Stimulated activated memory B cell treated with anti-CD40 and anti-IgM and Interleukin-4, amounts not matched to agents 10 μg/mL and 1 μg/mL and 100 μg/mL, for 72 hours (primary cell): ENCODE measurements at places on chromosomes 6 and 20.

DNA sequence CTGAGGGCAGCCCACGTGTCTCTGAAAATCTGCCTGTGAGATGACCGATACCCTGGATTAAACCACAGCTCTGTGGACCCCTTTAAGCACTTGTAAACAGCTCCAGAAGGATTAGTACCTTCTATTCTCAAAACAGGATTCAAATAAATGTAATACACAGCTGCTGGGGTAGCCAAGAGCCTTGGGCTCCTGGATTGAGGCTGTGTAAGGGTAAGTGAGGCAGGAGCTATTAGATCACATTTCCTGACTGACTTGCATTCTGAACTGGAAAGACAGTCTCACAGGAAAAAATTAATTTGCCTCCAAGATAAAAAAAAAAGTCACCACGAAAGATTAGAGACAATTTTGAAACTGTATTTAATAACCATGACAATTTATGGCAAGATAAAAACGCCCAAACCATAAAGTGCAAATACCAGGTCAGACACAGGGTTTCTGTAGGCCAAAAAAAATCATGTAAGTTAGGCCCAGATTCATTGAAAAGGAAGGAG, 78.0 kb downstream of the TRMT11 start:
- ATAC-seq = no peak

GRCh38 chr6:118893064-118893806, 717 bp upstream of the ASF1A start:
- ATAC-seq = peak; percentile 51

DNA sequence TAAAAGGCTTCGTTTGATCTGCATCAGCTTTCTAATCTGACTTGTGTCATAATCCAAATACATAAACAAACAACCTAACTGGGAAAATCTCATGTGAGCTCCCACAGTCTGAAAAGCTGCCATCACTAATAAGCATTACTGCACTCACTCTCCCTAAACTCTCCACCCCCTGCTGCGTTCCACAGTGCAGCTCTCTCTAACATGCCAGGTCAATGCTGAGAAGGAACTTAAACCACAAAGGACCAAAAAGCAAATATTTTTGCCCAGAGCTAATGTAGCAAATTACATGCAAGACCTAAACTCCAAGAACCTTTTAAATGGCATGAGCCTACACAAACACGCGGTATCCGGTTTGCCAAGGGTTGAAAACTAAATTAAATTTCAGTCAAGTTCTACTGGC, 542.3 kb upstream of the JARID2 start:
- ATAC-seq = no peak

DNA sequence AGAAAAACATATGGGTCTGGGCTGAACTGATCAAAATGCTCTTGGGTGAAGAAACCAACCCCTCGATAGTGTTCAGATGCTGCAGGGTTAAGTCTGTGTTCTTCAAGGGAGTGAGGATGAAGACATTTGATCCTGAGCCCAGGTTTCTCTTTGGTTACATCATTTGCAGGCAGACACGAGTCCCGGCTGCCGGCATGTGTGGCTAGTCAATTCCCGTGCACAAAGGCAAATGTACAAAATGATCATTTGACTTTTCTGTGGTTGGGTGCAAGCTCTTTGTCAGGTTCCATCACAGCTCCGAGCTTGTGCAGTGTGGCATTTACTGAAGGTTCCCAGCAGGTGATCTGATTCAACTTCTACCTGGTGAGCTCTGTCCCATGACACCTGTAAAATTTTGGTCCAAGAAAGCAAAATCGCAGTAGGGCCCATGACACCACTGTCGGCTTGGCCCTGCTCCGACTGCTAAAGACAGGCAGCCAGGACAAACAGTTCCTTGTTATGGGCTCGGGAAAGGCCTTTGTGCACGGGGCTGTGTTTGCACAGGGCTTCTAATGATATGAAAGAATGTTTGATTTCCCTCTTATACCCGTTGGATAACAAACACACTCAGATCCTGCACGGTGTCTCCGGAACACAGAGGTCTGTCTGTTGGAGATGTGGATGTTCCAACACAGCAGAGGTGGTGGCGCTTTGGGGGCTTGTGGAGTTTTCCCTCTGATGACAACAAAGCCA, 46.9 kb downstream of the GJA10 start:
- ATAC-seq = no peak

- ATAC-seq = peak; percentile 24
Measured at GRCh38 chr6:123550052-123550617, 86.6 kb downstream of the TRDN start.

GRCh38 chr6:47034421-47034820, 7.7 kb downstream of the ADGRF1 start:
- no peak for ATAC-seq

DNA sequence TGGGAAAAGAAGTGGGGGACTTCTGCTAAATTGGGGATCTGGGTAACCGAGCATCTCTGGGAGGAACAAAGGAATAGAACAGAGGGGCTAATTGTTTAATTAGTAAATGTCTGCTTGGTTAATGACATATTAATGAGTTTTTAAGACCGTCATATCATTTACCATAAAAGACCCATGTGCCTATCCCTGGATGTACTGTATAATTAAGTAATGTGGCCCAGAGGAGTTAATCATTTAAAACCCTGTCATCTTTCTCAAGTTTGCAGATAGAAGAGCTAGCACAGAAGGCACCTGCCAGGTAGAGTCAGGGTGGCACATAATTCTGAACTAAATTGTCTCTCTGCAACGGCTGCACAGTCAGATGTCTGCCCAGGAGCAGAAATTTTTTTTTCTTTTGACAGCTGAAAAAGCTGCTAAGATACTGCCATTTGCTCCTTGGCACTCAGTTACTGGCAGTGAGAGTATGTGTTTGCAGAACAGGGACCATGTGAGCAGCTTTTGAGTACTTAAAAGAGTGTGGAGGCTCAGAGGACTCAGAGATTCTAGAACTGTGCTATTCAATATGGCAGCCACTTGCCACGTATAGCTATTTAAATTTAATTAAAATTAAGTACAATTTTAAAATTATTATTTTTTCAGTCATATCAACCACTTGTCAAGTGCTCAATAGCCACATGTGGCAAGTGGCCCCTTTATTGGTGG, 202.7 kb upstream of the SLC35B3 start:
- ATAC-seq = no peak

- no peak for ATAC-seq
Measured at GRCh38 chr6:139828751-139829519, 454.5 kb upstream of the CITED2 start.

DNA sequence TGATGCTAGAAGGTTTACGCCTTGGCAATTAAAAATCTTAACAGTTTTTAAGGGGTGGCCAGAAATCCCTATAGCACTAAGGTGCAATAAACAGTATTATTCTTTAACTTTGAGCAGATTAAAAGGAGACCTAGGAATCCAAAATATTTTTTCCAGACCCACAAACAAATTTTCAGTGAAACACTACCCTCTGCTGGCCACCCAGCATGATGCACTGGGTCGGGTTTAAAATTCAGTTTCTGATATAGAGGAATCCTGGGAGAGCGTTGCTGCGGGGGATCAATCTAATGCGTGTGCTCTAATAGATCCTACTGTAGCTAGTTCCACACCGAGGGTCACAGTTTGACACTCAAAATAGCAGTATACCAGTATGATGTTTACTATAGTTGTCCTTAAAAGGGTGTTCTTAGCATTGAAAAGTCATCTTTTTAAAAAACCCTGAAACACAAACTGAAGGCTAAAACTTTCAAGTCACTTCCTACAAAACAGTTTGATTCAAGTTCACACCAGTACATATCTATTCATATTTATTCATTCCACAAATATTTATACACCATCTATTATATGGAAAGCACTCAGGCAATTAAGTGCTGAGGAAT, 10.2 kb downstream of the UBE3D start:
- ATAC-seq = no peak

DNA sequence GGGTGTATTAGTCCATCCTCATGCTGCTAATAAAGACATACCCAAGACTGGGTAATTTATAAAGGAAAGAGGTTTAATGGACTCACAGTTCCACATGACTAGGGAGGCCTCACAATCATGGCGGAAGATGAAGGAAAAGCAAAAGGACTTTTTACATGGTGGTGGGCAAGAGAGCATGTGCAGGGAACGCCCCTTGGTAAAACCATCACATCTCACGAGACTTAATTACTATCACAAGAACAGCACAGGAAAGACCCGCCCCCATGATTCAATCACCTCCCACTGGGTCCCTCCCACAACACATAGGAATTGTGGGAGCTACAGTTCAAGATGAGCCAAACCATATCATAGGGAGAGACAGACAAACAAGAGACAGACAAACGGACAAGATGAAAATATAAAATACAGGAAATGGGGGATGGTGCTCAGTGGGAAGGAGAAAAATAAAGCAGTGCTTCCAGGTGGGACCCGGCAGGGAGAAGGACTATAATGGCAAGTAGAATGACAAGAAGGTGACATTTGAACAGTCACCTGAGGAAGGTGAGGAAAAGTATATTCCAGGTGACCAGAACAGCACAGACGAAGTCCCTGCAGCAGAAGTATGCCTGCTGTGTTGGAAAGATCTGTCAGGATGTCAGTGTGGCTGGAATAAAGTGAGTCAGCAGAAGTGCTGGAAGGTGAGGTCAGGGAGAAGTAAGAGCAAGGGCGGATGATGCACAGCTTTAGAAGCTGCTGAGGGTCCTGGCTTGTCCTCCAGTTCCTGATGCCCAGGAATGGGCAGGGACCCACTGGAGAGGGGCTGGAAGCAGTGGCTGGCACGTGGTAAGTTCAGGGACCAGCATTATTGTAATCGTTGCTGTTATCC, 61.1 kb downstream of the SLC2A10 start:
- no peak for ATAC-seq

GRCh38 chr20:13610184-13610583, 28.5 kb downstream of the TASP1 start:
- no peak for ATAC-seq

GRCh38 chr6:137944793-137945498, 77.9 kb downstream of the TNFAIP3 start:
- ATAC-seq = peak; percentile 62

- no peak for ATAC-seq
Measured at GRCh38 chr6:122098201-122098678, 301.2 kb upstream of the HSF2 start.

- no peak for ATAC-seq
Measured at GRCh38 chr6:40340196-40340595, 247.0 kb downstream of the LRFN2 start.

DNA sequence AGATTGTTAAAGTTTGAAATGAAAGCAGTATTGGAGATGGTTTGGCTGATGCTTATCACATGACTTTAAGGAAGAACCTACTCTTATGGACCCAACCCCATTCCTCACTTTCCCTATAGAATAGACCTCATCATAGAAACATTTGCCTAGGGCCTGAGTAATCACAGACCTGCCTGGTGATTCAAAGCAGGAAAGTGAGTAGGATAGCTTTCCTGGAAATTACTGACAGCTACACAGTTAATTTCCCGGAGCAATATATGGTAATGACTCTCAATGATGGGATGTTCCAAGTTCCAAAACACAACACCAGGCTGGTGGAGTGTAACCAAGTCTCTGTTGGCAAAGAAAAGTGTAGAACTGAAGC, 233.8 kb downstream of the SIM1 start:
- ATAC-seq = no peak

- ATAC-seq = no peak
Measured at GRCh38 chr6:33071569-33071968, 1.9 kb downstream of the HLA-DPA1 start.

DNA sequence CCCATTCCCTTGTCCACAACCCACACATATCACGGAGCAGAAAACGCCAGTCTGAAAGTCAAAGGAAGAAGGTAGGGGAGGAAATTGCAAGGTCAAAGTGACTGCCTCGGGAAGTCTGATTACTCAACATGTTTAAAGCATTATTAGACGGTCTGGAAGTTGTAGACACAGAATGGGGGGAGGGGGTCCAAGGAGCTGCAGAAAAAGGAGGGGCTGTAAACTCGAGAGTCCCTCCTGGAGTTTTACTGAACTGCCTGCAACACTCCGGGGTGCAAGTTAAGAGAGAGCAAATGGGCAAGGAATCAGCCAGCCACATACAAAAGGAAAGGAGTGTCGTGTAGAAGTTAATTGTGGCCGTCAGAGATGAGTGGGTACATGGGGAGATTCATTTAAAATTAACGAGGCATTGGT, 417.7 kb upstream of the JARID2 start:
- ATAC-seq = no peak

DNA sequence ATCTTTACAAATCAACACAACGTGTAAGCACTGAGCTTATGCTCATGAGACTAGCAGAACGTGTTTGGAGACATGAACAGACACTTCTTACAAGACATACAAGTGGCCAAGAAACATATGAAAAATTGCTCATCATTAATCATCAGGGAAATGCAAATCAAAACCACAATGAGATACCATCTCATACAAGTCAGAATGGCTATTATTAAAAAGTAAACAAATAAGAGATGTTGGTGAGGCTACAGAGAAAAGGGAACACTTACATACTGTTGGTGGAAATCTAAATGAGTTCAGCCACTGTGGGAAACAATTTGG, 327.9 kb upstream of the SOX4 start:
- ATAC-seq = no peak

- no peak for ATAC-seq
Measured at GRCh38 chr6:149270616-149271015, 46.9 kb upstream of the TAB2 start.

DNA sequence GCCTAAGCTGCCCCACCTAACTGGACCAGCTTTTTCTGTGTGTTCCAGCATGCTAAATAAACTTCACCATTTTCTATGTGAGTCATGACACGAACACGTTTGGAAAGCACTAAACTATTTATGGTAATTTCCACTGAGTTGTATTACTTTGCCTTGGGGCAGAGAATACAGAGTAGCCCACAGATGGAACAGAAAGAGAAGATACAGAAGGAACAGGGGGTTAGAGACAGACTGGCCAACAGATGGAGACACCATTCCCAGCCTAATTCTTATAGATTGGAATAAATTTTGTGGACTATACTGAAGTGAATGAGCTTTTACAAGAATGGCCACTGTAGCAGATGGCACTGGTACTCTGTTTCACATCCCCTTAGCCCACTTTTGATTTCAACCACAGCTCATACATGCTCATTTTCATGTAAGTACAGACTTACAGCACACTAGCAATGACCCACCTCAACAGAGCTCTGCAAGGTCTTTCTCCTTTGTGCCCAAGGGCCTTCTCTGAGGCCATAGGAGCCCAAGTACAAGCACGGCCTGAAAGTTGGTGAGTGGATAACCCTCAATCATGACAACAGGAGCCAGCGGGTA, 13.1 kb upstream of the NT5DC1 start:
- peak; percentile 96 for ATAC-seq

DNA sequence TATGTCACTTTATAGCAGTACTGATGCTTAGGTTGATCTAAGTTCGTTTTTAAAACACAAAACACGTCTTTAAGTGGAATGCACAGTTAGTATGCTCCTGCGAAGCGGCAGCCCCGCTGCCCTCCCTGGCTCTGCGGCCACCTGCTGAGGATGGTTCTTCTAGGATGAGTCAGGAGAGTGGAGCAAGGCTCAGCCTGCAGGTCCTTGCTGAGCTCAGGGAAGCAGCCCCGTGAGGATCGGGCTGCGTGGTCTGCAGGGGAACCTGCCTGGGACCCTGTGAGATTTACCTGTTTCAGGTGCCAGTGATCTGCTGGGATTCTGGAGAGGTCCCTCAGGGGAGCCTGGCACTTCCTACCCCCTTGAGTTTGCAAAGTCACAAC, 57.5 kb downstream of the SYNJ2 start:
- ATAC-seq = no peak
